ENCODE measurements at places on chromosomes 6 and 20. TPM values are rescaled to one million over a fixed set of nuclear protein-coding genes. Genes with fewer than 3 reads are reported as not detected.

Gene SLC24A3
- total RNA-seq = 2.0 TPM

Gene CABLES2
- 4.5 TPM for total RNA-seq

Gene CBFA2T2
- total RNA-seq = 26.0 TPM

Gene TFAP2C
- total RNA-seq = 0.31 TPM

GRCh38 chr6:19852927-19853326 is 15.8 kb downstream of the ID4 start:
- DNase-seq = no peak

DNA sequence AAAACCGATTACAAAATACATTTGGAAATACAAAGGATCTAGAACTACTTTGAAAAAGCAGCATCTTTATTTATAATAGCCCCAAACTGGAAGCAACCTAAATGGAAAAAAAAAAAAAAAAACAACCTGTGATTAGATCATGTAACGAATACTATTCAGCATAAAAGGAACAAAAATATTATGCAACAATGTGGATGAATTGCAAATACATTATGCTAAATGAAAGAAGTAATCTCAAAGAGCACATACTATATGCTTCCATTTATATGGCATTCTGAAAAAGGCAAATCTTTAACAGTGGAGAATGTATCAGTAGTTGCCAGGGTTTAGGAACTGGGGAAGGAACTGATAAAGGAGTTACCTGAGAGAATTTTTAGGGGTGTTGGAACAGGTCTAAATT is 28.9 kb downstream of the IRAK1BP1 start:
- no peak for DNase-seq

GRCh38 chr6:99619409-99619762 is 12.8 kb downstream of the PRDM13 start:
- DNase-seq = no peak

DNA sequence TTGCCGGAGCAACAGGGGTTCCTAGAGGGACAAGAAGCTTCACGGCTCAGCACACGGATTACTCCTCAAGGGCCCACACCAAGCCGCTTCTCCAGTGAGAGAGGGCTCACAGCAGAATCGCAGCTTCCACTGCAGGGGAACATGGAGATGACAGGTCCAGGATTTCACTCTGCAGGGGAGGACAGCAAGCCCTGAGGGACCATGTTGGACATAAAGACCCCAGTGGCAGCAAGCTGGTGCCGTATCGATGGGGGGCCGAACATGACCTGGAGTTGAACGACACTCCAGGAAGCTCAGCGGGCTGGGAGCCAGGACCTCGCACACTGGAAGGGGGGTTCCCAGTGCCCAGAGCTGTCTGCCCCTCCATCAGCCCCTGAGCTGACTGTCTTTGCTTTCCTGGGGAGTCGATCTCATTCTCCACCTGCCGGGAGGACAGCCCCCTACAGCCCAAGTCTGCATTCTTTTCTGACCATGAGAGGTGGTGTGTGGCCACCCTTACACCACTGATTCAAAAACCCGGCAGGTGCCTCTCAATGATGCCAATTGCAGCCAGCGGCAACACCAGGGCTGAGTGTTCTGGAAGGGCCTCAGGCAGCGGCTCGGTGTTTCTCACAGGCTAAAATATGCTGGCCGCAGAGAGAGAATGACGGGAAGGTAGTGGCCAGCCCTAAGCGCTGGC is 194.5 kb upstream of the CDH4 start:
- DNase-seq = no peak

DNA sequence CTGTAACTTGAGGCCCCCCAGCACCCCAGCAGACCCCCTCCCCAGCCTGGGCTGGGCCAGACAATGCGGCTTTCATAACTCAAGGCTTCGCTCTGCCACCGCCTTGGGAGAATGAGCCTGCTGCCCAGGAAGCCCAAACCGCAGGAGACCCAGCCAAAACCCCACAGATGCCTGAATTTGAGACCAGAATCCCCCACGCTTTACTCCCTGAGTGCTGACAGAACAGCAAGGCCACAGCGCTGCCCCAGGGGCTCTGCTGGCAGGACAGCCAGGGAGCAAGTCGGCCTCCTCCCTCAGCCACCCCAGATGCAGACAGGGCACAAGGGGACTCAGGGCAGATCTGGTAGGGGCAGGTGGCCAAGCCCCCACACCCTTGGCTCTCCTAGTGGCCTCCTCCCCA is 2.2 kb downstream of the MDFI start:
- no peak for DNase-seq

GRCh38 chr6:34176261-34177031 is 30.6 kb upstream of the GRM4 start:
- DNase-seq = peak; percentile 42

Measured in sciatic nerve (tissue), 2 donors.